ENCODE measurements at places on chromosomes 6 and 20.

DNA sequence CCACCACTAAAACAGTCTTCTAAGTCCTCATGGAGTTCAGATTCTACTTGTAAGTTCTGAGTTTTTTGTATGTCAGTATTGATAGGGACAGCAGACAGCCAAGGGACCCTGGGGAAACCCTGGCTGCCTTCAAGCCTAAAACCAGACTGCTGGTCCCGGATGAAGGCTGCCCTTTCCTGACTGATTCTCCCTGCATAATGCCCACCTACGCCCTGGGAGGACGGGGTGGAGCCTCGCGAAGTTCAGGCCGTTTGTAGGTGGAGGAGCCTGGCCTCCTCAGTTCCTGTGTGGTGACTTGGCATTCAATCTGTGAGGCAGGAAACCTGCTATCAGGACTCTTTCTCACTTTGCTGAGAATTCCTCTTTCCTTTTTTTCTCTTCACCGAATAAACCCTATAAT is 120.3 kb upstream of the LGSN start:
- DNase-seq = no peak

GRCh38 chr20:32966382-32966781 is 37.9 kb downstream of the SUN5 start:
- DNase-seq = no peak

- no peak for DNase-seq
Measured at GRCh38 chr6:82875573-82876185, 190.0 kb downstream of the UBE3D start.

DNA sequence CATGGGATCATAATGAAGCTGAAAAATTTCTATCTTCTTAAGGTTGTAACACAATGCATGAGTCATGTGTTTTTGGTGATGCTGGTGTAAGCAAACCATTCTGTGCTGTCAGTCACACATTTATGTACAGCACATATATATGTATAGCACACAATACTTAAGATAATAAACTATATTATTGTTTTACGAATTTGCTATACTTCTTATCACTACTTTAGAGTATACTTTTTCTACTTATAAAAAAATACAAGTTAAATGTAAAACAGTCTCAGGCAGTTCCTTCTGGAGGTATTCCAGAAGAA is 920.1 kb upstream of the FLRT3 start:
- no peak for DNase-seq

DNA sequence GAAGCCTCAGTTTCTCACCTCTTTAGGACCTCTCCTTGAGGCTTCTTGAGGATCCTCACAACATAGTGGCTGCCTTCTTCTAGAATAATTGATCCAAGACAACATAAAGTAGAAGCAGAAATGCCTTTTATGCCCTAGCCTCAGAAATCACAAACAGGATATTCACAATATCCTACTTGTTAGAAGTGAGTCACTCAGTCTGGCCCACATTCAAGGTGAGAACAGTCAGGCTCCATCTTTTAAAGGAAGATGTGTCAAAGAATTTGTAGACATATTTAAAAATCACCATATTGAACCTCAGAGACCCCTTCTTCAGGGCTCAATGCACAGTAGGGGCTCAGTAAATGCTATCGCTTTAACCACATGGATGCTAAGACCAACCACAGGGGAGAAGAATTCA is 20.8 kb upstream of the FAM83D start:
- DNase-seq = no peak

GRCh38 chr6:104623052-104623690 is 236.5 kb downstream of the HACE1 start:
- DNase-seq = no peak

- DNase-seq = no peak
Measured at GRCh38 chr20:49821870-49822331, 9.3 kb downstream of the SLC9A8 start.

Data from GM10248 (cell line).